Astrocyte (in vitro differentiated cells and primary cell): ENCODE measurements at places on chromosomes 5 and 9.

GRCh38 chr5:115377468-115378217 lies 81.2 kb upstream of the CCDC112 start:
- no peak overlapping the region for H3K4me3 ChIP-seq
- peak; percentile 91 for DNase-seq
- no peaks in the 10 kb centered on the region for H3K27me3 ChIP-seq
- peaks cover 8% of the 10 kb centered on the region for H3K4me1 ChIP-seq
- H3K27ac ChIP-seq: no peak overlapping the region
- no peaks in the 10 kb centered on the region for H3K36me3 ChIP-seq

DNA sequence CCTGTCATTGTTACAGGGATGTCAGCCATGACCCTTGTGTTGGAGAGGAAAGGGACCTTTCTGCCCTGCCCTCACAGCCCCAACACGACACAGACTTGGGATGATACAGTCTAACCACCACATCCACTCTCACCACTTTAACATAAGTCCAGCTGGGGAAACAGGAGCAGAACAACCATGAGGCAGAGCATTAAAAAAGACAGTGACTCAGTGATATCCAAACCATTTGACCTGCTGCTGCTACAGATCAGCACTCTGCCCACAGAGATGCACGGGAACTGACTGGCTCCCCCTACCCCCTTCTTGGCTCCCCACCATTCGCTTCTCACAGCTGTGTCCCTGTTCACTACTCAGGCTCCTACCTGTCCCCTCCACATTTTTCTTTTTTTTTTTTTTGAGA lies 458.6 kb downstream of the ZNF608 start:
- no peaks in the 10 kb centered on the region for H3K4me1 ChIP-seq
- DNase-seq: no peak
- H3K4me3 ChIP-seq: no peak overlapping the region
- no peak overlapping the region for H3K27ac ChIP-seq

GRCh38 chr9:13158986-13159385 lies 120.5 kb downstream of the MPDZ start:
- no peaks in the 10 kb centered on the region for H3K27me3 ChIP-seq
- no peak overlapping the region for H3K27ac ChIP-seq
- no peak overlapping the region for H3K4me3 ChIP-seq
- DNase-seq: no peak

DNA sequence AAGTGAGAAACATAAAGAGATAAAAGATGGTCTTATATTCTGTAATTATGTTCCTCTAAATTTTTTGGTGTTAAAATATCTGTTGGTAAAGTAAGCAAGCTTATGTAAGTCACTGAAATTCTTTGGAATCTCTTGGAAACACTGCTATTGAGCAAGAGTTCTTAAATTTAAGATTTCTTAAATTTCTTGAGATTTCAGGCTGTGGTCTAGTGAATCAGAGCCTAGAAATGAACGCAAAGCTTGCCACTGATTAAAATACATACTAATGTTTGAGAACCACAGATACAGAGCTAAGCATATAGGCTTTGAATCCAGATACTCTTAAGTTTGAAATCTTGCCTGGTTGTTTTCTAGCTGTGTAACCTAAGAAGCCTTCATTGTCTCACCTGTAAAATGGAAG lies 133.4 kb downstream of the TRPM3 start:
- DNase-seq: peak; percentile 64
- no peak overlapping the region for H3K27ac ChIP-seq
- no peaks in the 10 kb centered on the region for H3K36me3 ChIP-seq
- no peaks in the 10 kb centered on the region for H3K27me3 ChIP-seq

GRCh38 chr9:129899620-129900019 lies 64.4 kb downstream of the USP20 start:
- H3K4me1 ChIP-seq: no peaks in the 10 kb centered on the region
- DNase-seq: no peak
- H3K27ac ChIP-seq: no peak overlapping the region
- H3K4me3 ChIP-seq: no peak overlapping the region

GRCh38 chr5:20680718-20681302 lies 692.8 kb upstream of the CDH18 start:
- H3K27me3 ChIP-seq: no peaks in the 10 kb centered on the region
- peak; percentile 22 for DNase-seq
- peaks cover 8% of the 10 kb centered on the region for H3K4me1 ChIP-seq

DNA sequence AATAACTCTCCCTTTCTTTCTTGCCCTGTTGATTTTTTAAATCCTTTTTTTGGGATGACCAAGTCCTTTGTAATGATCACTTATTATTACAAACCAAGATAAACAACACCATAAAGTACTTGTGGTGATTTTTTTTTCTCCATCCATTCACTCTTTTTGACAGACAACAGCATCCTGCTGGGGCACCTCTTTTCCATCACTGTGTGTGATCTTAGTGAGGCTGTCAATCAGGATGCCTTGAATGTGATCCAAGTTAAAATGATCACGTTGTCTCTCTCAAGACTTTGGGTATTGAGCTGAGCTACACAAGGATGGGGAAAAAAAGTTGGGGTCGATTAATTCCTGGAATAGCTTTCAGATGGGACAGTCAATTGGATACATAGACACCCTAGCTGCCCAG lies 73.6 kb upstream of the PPP2R2B start:
- no peaks in the 10 kb centered on the region for H3K27me3 ChIP-seq
- H3K4me3 ChIP-seq: no peak overlapping the region

- no peak overlapping the region for H3K27ac ChIP-seq
- no peak overlapping the region for H3K4me3 ChIP-seq
These were observed 2.9 kb downstream of the WDR38 start for GRCh38 chr9:124855944-124856765.

- no peak overlapping the region for H3K4me3 ChIP-seq
- peaks cover 13% of the 10 kb centered on the region for H3K4me1 ChIP-seq
- H3K27ac ChIP-seq: no peak overlapping the region
These were observed 2.6 kb upstream of the MSX2 start for GRCh38 chr5:174721530-174722432.

- H3K36me3 ChIP-seq: no peaks in the 10 kb centered on the region
- peaks cover 3% of the 10 kb centered on the region for H3K4me1 ChIP-seq
- H3K27ac ChIP-seq: no peak overlapping the region
- no peak for DNase-seq
These were observed 3.6 kb downstream of the TTC23L start for GRCh38 chr5:34842554-34842953.

DNA sequence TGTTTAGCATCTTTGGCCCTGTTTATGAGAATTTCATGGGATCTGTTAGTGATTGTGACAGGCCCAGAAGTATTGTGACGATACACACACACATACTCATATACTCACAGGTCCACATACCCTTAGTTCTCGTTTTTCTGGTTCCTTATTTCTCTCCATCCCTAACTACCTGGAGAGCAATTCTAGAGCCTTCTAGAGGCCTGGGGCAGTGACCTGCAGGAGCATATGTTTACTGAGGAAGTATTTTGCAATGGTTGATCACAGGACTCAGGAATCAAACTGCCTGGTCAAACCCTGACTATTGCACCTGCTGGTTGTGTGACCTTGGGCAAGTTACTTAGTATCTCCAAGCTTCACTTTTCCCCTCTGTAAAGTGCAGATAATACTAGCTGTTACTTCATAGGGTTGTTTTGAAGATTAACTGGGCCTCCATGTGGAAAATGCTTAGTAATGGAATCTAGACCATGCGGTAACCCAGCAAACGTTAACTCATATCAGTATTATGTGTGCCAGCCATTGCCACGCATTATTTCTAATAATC lies 8.7 kb downstream of the PAPPA start:
- H3K36me3 ChIP-seq: peaks cover 3% of the 10 kb centered on the region
- H3K27ac ChIP-seq: no peak overlapping the region
- H3K4me3 ChIP-seq: no peak overlapping the region
- peaks cover 4% of the 10 kb centered on the region for H3K4me1 ChIP-seq
- DNase-seq: no peak
- peaks cover 5% of the 10 kb centered on the region for H3K27me3 ChIP-seq

DNA sequence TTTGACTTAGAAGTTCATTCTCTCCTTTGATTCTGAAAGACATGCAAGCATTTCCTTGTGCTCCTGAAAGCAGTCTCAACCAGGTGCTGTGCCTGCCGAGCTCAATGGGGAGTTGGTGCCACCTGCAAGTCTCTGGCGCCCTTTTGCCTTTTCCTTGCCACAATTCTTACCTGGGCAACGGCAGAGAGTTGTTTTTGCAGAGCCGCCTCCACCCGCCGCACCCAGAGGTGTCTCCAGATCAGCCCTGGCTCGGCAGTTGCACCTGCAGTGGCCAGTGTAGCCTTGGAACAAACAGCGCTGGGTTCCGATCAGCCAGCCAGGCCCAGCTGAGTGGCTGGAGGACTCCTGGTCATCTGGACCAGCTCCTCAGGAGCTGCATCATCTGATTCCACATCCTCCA lies 262.9 kb downstream of the IRX2 start:
- no peaks in the 10 kb centered on the region for H3K36me3 ChIP-seq
- no peaks in the 10 kb centered on the region for H3K27me3 ChIP-seq
- DNase-seq: no peak

DNA sequence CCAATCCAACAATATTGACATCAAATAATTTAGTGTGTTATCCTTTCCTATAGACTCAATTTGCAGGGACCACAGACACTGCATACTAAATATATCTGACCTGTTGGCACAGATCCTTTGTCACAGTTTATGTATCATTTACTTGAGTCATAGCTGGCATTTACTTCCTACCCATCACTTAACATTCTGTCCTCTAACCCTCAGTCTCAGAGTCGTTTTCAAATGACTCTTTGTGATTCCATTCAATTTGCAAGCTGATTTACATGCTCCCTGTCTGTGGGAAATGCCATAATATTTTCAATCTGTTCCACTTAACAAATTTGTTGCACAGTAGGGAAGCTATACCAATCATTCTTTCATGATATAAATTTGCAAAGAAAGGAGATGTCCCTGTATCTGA lies 265.7 kb upstream of the EDIL3 start:
- H3K27ac ChIP-seq: no peak overlapping the region
- H3K36me3 ChIP-seq: no peaks in the 10 kb centered on the region

DNA sequence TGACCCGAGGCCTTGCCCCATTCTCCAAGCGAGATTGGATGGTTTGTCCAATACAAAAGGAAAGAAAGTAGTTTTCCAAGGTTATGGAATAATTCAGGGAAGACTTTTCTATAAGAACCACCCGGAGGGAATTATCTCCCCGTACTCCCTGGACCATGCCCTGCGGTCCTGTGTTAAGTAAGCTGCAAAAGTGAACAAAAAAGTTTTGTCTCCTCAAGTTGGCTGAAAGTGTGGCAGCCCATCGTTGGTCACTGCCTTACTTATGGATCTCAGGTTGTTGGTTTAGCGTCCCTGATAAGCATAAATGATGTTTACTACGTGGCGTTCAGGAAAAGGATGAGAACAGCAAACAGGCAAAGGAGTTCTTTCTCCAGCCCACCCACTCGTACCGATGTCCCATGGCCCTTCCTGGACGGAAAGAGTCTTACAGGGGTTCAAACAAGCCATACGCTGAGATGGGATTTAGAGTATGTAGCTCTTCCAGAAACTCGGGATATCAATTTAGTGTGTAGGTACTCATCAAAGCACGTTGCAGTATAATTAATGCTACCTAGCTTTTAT lies 413 bp upstream of the AUH start:
- H3K4me3 ChIP-seq: peak overlapping the region; percentile 74
- H3K27ac ChIP-seq: peak overlapping the region; percentile 85
- peaks cover 14% of the 10 kb centered on the region for H3K4me1 ChIP-seq

- no peaks in the 10 kb centered on the region for H3K36me3 ChIP-seq
- no peaks in the 10 kb centered on the region for H3K27me3 ChIP-seq
- no peak overlapping the region for H3K27ac ChIP-seq
- DNase-seq: no peak
- no peaks in the 10 kb centered on the region for H3K4me1 ChIP-seq
These were observed 159.2 kb upstream of the C9orf72 start for GRCh38 chr9:27732494-27732893.

DNA sequence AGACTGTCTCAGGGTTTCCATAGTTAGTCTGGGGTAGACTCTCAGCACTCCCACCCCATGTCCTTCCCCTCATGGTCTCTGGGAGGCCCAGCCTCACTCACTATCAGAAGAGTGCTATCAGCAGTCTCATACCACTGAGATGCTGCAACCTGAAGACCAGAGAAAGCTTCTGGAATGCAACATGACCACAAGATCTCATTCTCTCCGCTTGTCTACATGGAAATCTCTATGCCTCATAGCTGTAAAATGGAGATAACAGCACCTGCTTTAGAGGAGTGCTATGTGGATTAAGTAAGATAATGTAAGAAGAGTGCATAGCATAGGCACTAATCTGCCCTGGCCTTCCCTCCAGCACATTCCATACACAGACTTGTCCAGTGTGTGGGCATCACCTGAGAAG lies 47.0 kb upstream of the ZNF169 start:
- H3K27ac ChIP-seq: no peak overlapping the region
- no peaks in the 10 kb centered on the region for H3K27me3 ChIP-seq
- no peaks in the 10 kb centered on the region for H3K36me3 ChIP-seq
- DNase-seq: peak; percentile 78

DNA sequence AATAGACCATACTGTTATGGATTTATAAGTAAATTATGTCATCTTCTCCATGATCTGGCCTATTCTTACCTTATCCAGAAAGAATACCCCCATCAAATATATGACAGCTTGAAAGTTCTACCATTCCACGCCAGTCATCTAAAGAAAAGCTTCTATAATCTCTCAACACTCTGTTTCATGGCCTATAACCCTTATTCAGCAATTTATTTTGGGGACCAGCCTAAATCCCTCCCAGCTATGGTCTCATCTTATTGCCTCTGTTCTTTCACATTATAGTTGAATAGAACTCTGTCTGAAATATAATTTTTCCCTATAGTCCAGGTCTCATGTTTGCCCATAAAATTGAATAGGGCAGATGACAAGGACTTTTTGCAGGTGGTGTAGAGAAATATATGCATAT lies 2387.6 kb upstream of the WWC1 start:
- DNase-seq: no peak
- no peak overlapping the region for H3K27ac ChIP-seq
- H3K27me3 ChIP-seq: no peaks in the 10 kb centered on the region
- no peaks in the 10 kb centered on the region for H3K4me1 ChIP-seq
- H3K4me3 ChIP-seq: no peak overlapping the region

- peaks cover 2% of the 10 kb centered on the region for H3K36me3 ChIP-seq
- peak overlapping the region; percentile 55 for H3K27ac ChIP-seq
These were observed 9.0 kb downstream of the GPSM1 start for GRCh38 chr9:136336156-136336870.

DNA sequence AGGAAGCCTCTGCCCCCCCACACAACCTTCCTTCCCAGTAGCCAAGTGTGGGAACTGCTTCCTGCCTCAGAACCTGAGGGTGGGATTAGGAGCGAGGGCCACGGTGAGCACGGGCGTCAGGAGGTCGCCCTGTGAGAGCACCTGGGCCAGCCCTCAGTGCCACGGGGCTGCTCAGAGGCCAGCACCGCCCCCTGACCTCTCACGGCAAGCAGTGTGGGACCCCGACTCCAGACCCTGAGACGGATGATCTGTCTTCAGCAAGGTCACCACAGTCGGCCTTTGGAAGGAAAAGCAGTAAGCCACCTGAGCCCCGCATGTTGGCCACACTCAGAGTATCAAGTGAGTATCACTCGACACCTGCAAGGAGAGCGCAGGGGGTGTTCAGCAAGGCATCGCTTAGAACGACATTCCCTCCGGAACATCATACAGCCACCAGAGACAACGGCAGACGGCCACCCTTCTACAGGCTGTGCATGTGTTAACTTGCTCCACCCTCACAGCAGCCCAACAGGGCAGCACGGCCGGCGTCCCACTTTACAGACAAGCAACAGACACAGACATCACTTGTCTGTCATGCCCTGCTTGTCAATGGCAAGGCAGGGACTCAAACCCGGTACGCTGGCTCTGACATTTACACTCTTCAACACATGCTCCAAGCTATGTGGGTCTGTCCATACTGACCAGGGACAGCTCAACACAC lies 50.2 kb downstream of the IPPK start:
- no peak overlapping the region for H3K27ac ChIP-seq
- H3K4me3 ChIP-seq: no peak overlapping the region
- H3K4me1 ChIP-seq: no peaks in the 10 kb centered on the region
- no peaks in the 10 kb centered on the region for H3K27me3 ChIP-seq
